Astrocyte (in vitro differentiated cells and primary cell): ENCODE measurements at places on chromosomes 6 and 20. TPM values are rescaled to one million over a fixed set of nuclear protein-coding genes. Genes with fewer than 3 reads are reported as not detected.

DNA sequence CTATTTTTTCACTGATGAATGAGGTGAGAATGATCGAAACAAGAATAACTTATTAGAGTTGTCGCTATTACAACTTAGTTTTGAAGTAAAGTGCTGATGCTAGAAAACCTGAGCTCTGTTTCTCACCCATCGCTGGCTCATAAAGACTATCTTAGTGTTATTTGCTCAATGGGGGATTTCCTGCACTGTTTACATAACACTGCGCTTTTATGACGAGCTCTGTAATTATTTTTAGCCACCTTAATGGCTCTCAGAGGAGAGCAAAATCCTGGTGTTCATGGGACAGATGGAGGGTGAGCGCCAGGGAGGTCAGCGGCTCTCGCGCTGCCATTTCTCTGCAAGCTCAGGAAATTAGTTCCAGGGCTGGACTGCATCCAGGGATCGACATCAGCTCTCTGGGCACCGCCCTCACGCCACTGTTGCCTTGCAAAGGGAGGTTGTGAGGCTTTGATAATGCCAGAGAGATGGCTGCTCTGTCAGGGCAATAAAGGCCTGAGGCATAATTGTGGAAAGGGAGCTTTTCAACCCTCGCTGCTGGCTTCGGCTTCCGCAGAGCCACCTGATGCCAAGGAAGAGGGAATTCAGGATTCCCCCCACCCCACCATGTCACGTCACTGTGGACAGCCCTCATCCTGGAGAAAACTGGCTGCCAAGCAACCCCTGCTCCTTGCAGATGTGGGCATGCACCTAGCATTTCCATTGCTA lies 72.0 kb downstream of the DACT2 start:
- DNase-seq: no peak

- DNase-seq: no peak
These were observed 17.7 kb upstream of the MCM9 start for GRCh38 chr6:118952683-118953082.

GRCh38 chr20:38927902-38928578 lies 1.8 kb downstream of the FAM83D start:
- no peak for DNase-seq

Gene MICB
- 4.1 and 5.8 TPM in 2 replicates for total RNA-seq

Gene MYL9
- 1,166 and 1,247 TPM in 2 replicates for total RNA-seq
